ENCODE measurements at places on chromosomes 1 and 21.

GRCh38 chr1:3029991-3030662 lies 8.9 kb downstream of the ACTRT2 start:
- DNase-seq, result no peak

DNA sequence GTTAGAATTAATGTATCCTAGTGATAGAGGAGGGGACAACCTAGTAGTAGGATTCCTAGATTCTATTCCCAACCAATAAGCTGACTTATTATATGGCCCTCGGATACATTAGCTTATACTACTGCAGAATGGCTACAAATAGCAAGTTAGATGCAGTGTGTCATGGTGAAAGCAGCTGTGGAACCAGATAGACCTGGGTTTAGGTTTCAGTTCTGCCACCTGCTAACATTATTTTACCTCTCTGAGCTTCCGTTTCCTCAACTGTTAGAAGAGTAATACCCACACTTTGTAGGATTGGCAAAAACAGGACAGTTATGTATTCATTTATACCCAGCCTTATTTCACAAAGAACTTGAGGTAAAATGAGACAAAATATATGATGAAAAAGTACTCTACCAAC lies 21.6 kb upstream of the MAGOH start:
- DNase-seq, result no peak

GRCh38 chr1:40092241-40092640 lies 4.8 kb downstream of the PPT1 start:
- no peak for DNase-seq

DNA sequence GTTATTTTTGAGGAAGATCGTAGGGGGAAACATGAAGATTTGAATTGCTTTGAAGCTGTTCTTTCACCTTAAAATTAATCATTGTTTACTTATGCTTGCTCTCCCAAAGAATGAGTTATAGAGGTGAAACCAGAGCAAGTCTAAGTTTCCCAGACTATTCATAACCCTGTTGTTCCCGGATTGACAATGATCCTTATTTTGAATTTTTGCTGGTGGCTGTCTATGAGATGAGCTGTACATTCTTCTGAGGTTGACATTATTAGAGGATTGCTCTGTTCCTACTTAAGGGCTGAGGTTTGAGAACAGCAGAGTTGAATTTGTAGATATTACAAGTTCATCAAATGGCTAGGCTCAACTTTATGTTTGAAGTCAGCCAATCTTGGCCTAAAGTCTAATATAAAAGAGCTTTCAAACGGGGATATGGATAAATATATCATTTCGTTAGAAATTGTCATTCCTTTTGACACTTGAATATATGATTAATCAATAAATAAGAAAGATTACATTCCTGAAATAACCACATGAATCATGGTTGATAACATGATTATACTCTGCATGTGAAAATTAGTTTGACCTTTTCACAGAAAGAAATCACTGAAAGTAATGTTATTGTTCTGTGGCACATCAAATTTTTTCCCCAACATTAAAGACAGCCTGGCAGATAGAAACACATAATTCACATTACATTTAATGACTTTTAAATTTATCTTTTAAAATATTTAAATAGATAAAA lies 19.1 kb upstream of the PDE4B start:
- DNase-seq, result no peak

DNA sequence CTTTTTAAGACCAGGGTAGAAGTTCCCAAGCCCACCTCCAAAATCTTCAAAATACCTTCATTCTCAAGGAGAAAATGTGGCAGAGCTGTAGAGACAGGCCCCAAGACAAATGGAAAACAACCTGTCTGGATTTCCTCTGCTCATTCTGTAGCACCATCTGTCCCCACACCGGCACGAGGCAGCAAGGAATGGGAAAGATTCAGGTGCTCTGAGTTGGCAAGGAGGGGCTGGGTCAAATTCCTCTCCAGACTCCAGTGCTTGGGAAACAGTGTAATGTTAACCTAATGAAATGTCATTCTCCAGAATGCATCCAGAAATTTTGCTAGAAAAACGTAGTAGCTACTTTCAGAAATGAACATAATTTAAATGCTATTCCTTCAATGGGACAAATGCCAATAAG lies 9.3 kb downstream of the PABPC4 start:
- DNase-seq, result no peak

- no peak for DNase-seq
Measured at GRCh38 chr1:78678324-78678723, 28.7 kb downstream of the IFI44 start.

DNA sequence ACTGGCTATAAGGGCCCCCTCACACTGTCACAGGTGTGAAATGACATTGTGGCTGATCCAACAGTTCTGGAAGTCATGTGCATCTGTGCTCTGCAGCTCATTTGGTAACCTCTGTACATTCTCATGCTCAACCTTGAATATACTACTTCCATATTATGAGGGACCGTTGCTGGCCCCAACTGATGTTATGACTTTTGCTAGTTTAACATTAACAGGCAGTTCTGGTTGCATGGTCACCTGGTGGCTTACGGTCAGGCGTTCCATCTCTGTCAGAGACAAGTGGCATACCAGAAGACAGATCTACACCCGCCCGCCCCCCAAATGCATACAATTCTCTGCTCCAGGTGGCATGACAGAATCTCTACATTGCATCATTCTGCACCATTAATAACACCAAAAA lies 6.0 kb upstream of the DIP2A start:
- DNase-seq, result no peak

DNA sequence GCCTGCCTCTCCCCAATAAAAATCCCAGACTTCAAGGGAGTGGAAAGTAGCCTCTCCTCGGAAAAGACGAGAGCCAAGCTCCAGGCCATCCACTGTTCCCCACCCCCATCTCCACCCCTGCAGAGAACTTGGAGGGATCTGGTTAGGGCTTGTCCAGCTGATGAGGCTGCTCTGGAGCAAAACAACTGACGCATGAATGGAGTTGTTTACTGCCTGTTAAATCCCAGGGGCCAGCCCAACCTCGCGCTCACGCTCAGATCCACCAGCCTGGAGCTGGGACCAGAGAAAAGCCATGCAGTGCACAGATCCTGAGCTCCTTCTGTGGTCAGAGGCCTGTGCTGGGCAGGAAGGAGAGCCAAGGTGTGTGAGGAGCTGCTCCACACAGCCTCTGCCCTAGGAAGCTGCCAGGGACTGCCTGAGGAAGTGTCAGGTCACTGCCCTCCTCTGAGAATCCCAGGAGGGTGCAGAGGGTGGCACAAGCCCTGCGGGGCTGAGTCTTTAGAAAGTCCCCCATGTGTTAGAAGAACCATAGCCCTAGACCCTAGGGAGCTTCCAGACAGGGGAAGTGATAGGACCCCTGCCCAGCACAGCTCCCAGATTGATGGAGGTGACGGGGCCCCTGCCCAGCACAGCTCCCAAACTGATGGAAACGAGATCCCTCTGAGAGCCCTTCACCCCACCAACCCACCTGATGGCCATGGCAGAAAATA lies 109.0 kb upstream of the IPO9 start:
- DNase-seq, result no peak

DNA sequence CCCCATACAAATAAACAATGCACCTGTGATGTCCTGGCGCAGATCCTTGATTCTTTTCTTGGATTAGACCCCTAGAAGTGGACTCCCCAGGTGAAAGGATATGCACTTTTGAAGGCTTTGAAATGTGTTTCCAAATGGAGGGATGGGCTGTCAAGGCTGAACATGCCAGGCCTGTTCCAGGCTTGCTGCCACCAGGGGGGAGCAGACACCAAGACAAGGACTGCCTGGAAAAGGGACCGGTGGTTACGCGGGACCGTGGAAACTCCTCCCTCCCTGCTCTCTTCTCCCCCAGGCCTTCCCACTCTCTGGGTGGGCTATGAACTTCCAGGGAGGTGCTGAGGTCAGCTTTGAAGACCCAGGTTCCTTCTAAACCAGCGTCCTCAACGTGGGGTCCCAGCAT lies 12.7 kb downstream of the C1QB start:
- no peak for DNase-seq

DNA sequence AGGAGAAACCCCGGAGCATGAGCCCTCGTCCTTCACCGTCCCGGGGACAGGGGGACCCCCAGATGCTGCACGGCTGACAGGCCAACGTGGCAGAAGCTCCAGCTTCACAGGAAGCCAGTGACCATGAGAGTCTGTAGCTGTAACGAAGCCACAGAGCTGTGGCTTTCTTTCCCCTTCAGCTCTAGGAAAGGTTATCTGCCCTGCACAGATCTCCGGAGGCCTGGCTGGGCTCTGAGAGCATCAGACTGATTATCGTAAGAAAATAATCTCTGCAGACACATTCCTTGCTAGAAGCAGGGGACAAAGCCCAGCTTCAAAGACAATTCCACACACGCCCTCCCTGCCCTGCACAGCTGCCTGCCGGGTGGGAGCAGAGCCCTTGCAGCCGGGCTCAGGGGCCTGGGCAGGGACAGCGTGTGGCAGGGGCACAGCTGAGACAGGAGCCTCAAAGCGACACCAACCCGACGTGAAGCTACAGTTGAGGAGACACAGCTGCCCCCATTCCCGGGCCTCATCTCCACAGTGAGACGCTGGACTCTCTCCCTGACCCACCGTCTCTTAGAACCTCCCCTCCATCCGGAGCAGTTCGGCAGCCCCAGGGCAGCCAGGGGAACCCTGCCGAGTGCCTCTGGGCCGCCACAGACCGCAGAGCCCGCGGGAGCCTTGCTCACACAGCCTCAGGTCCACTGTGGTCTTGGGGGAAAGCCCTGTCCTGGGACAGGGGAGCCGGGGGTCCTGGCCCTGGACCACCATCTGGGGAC lies 30.6 kb downstream of the POFUT2 start:
- no peak for DNase-seq

- no peak for DNase-seq
Measured at GRCh38 chr1:170075186-170075585, 691 bp upstream of the KIFAP3 start.

- no peak for DNase-seq
Measured at GRCh38 chr1:54875000-54875399, 12.0 kb downstream of the DHCR24 start.

- no peak for DNase-seq
Measured at GRCh38 chr1:109818988-109819764, 55.5 kb upstream of the EPS8L3 start.

DNA sequence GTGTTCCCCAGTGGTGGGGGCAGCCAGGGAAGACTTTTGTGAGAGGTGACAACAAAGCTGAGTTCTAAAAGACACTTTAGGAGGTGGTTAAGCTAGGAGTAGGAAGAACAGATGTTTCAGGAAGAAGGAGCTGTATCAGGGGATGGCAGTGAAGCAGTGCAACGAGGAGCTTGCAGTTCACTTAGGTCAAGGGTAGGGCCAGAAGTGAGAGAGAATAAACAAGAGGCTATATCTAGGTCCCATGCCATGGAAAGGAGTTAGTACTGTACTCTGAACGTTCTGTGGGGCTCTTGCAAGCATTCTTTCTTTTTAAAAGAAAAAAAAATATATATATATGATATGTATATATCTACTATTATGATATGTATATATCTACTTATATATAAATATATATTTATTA lies 244.4 kb downstream of the NFIA start:
- DNase-seq, result no peak

- DNase-seq, result no peak
Measured at GRCh38 chr1:106717591-106717990, 338.9 kb upstream of the PRMT6 start.

DNA sequence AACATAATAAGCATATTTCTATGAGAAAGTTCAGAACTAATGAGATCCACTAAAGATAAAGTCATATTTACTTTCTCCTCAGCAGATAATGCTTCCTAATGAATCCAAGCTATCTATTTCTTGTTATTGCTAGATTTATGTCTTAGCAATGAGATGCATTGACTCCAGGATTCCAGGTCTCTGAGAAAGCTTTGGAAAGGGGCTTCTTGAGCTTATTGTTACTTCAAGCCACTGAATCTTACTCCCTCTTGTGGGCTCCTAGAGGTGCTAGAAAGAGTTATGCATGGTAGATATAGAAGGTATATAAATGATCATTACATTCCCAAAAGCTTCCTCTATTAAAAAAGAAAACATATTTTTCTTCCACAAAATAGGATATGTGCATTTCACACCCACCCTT lies 246.4 kb upstream of the ADAMTS5 start:
- DNase-seq, result no peak

- DNase-seq, result no peak
Measured at GRCh38 chr1:89890085-89890752, 69.4 kb downstream of the LRRC8D start.

GRCh38 chr1:225771661-225772322 lies 5.8 kb upstream of the SRP9 start:
- DNase-seq, result no peak

DNA sequence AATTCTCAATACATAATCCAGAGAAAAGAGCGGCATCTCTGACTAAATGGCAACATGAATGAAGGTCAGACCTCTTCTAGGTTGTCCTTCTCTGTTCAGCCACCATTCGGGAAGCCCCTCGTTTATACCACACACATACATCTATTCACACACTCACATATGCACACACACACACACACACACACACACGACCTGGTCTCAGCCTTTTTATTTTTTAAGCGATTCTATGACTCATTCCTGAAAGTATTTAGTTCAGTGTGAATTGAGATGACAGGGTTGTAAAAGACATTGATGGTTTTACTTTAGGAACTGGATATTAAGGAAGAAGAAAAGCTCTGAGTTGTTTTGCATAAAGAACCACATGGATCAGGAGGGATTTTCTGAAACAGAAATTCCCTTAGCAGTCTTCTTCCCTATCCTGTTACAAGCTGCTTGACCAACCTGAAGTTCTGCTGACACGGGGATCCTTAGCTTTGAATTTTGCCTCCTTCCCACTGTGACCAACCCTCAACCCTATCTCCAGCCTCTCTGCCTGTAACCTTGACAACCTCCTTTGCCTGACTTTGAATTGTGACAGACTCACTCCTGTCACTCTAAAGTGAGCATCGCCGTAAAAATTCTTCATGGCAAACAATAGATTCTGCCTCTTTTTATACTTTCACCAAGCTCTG lies 383.1 kb upstream of the ESRRG start:
- no peak for DNase-seq

DNA sequence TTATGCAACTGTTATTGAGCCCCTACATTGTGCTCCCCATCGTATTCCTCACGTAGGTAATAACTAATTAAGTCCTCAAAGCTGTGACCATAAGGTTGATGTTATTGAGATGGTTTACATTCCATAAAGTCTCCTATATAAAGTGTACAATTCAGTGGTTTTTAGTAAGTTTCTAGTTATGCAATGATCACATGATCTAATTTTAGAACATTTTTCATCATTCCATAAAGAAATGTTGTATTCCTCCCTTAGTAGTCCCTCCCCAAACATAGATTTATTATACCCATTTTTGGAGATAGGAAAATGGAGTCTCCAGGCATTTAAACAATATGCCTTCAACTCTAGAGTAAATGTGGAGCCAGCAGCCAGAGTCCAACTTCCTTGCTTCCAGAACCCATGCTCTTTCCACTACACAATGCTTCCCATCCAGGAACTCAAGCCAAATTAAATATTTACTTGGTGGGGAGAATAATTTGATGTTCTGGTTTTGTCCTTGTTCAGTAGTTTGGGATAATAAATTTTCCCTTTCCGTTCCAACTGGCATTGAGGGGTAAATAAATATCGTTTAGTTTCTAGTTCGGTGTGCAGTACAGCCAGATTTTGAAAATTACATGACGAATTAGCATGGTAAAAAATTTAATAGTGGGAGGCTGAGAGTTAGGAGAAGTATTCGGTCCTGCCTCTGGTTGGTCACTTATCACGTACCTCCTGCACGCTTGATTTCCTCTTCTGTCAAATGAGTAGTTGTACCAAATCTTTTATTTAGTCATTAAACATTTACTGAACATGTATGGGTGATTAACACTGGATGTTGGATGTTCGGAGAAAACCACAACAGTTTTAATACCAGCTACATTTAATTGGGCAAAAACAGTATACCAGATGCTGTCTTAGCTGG lies 66.3 kb downstream of the CACHD1 start:
- no peak for DNase-seq

GRCh38 chr1:112457241-112457640 lies 51.5 kb upstream of the WNT2B start:
- no peak for DNase-seq
